ENCODE measurements at places on chromosomes 7 and 10.
A peak's percentile ranks its signal among the peaks of the same experiment; 100 is the strongest.

GRCh38 chr10:125235093-125236069 is 75.0 kb upstream of the CTBP2 start:
- DNase-seq = no peak

- no peak for DNase-seq
Observed at GRCh38 chr7:28745351-28745750, 212.8 kb downstream of the TRIL start.

DNA sequence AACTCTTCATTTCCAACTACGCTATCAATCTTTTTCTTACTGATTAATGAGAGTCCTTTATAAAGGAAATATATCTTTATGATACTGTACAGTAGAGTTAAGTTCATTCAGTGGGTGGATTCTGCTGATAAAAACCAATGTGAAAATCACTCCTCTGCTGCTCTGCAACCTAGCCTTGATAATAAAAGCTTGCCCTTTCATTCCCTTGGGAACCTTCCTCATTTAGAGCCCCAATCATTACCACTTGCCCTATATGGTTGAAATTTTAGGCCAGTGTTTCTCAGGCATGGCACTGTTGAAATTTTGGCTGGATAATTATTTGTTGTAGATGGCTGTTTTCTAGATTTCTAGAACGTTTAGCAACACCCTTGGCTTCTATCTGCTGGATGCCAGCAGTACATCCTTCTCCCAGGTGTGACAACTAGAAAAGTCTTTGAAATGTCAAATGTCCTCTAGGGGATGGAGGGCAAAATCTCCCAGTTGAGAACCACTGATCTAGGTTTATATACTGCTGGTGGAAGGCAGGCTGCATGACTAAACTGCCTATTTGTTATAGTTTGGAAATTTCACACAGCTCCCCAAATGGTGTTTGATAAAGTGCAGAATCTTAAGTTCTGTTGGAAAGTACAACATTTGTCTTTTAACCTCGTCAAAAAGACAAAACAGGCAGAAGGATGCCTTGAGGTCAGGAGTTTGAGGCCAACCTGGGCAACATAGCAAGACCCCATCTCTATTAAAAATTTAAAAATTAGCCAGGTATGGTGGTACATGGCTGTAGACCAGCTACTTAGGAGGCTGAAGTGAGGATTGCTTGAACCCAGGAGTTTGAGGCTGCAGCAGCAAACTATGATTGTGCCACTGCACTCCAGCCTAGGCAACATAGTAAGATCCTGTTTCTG is 8.9 kb upstream of the SIRT1 start:
- DNase-seq = no peak

DNA sequence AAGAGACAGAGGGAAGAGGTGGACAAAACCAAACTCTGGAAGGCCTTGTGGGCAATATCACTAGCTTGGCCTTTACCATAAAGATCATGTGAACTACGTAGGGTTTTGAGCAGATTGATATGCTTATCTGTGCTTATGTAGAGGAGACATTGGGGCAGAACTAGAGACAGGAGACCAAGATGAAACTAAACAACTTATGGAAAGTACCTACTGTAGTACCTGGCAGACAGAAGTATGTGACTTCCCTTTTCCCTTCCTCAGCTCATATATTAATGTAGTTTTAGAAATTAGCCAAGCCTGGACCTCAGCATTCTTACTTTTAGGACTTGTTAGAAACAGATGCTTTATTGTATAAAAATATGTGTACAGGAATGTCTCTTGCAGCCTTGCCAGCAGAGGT is 14.0 kb upstream of the IL6 start:
- DNase-seq = no peak

DNA sequence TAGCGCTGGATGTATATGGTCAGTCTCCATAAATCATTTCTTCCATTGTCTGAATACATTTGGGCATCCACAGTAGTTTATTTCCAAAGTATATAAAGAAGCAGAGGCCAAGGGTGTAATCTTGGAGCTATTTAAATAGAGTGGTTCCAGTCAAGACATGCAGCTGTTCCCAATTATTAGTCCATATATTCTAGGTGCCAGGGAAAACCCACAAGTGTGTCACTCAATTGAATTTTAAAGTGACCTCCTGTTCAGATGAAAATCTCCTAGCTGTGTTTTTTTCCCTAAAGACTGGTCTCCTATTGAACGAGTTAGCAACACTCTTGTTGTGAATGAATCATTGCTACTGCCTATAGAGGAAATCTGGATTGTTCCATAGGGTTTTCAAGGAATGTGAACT is 260.2 kb upstream of the BMPER start:
- DNase-seq = no peak

- DNase-seq = peak; percentile 72
Observed at GRCh38 chr10:3972460-3973301, 187.7 kb upstream of the KLF6 start.

GRCh38 chr7:20152511-20152910 is 64.7 kb downstream of the MACC1 start:
- no peak for DNase-seq

DNA sequence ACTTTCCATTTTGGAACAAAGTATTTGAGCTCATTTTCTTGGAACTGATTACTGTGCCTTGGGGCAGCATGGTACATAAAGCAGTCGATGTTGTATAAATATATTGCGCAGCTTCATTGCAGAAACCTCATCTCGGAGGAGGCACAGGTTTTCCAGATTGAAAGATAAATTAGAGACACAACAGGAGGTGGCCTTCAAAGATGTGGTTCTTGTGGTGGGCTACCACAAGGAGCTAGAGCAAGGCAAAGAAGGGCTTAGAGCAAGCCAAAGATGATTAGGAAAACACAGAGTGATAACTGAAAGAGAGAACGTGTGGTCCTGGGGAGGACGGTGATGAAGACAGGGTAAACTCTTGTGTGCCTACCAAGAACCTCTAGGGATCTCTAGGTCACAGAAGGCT is 169.1 kb upstream of the TNS3 start:
- DNase-seq = no peak

GRCh38 chr10:63115732-63116383 is 17.3 kb upstream of the NRBF2 start:
- no peak for DNase-seq

DNA sequence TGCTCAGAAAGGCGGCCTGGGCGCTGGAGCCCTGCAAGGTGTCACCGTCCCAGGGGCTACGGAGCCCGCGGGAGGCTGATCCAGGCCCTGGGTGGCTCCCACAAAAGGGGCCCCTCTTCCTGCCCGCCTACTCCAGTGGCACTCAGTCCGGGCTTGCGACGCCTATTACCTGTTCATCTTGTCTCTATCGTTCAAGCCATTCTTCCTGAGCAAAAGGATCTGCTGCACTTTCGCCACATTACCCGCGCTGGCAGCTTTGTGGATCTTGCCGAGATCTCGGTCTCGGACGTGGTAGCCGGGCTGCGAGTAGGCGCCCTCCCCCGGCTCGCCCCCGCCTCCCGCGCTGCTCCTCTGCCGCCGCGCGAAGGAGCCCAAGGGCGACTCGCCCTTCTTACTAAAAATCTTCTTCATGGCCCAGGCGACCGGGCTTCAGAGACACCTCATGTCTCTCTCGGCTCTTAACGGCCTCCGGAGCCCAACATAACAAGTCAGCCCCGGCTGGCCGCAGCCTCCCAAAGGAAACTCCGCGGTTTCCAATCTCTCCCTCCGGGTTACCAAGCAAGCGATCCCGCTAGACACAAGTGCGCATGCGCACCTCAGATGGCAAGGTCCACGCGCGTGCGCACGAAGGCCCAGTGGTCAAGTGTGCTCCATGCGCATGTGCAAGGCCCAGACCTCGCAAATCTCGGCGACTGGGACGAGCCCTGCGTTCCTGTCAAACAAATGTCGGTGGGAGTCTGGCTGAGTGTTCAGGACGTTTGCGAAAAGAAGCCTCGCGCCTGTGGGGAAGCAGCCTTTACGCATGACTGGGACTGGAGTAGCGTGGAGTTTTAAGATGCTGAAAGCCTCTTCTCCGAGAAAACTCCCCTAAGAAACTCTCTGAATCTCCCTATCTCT is at the start of gene ANKRD26:
Gene ANKRD26 (minus strand): TSS at position 579 of the 897 bp plus-strand sequence. CDS start 168 bp downstream, at position 411.
- DNase-seq = peak; percentile 96

DNA sequence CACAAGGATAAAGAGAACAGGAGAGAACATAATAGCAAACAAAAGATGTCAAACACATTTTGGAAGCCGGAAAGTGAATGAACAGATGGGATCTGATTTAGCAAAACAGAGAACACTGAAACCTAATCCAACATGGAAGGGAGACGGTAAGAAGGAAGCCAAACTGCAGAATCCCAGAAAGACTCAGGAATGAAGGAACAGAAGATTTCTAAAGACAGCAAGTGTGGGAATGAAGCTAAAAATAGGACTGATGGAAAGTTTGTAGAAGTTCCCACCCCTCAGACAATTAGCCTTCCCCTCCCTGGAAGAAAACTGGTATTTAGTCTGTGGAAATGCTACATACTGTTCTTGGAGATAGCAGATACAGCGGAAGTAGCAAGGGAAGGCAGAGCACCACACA is 40.8 kb downstream of the SLC16A12 start:
- no peak for DNase-seq

DNA sequence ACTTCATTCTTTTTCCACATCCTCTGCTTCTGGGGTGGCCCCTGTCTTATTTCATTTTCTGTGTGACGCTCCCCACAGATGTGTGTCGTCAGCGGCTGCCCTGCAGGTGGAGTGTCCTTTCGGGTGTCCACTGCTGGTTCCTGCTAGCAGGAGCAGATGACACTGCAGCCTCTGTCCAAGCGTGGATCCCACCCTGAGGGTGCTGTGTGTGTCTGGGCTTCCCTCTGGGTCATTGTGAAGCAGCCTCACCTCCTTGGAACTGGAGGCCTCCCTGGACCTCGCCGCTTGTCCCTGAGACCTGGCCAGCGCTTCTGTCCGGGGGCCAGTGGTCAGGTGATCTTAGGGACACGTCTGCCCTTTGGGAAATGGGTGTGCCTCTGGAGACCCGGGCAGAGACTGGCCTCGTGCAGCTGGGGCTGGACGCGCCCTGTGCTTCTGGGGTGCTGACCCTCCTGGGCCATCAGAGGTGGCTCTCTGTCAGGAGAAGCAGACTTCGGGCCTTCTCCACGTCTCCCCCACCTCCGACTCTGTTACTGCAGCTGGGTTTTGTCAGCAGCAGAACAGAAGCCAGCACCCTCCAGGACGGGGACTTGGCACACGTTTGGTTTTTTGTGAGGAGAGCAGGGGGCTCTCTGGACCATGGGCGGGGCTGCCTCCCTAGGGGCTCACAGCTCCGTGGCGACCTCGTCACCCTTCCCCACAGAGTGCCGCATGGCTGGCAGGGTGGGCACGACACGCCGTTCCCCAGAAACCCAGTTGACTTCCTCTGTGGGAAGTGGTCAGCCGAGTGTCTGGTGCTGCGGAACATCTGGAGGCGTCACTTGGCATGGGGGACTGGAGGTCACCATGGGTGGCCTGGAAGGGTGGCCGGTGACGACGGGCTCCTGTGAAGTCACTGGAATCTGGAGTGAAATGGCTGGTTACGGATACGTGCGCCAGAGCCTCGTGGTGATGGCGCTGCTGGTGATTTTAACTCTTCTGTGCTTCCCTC is 48.4 kb downstream of the INPP5A start:
- no peak for DNase-seq

- no peak for DNase-seq
Observed at GRCh38 chr7:143487566-143487965, 9.9 kb downstream of the TAS2R41 start.

DNA sequence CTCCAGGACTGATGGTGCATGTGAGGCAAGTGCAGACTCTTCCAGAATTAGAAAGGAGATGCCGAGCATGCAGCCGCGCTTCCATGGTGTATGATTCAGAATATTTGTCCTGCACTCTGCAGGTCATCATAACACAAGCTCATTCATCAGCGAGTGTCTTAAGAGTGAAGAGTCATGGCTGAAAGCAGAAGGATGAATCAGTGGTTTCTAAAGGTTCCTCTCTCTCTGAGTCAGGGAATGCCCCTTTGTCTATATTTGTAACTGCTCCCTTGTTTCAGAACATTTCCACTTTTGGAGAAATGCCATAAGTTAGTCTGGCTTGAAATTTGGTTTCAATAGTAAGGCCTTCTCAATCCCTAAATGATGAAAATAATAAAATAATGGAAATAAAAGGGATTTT is 52.3 kb downstream of the HECW1 start:
- DNase-seq = no peak

DNA sequence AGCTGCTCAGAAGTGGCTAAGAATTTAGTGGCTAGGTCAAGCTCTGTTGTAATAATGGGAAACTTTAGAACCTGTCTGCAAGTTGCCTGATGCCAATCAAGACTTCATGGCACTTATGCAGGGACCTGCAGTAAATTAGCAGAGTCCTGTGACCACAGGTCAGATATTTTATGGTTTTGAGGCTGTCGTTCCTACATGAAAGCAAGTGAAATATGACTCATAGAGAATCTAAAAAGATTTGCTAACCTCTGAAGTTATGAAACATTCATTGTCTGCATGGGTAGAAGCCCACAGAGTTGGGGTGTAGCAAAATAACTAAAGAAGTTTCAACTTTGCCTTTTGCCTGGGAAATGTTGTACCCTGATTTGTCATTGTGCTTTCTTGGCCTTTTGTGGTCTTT is 32.3 kb downstream of the SLC39A12 start:
- no peak for DNase-seq

DNA sequence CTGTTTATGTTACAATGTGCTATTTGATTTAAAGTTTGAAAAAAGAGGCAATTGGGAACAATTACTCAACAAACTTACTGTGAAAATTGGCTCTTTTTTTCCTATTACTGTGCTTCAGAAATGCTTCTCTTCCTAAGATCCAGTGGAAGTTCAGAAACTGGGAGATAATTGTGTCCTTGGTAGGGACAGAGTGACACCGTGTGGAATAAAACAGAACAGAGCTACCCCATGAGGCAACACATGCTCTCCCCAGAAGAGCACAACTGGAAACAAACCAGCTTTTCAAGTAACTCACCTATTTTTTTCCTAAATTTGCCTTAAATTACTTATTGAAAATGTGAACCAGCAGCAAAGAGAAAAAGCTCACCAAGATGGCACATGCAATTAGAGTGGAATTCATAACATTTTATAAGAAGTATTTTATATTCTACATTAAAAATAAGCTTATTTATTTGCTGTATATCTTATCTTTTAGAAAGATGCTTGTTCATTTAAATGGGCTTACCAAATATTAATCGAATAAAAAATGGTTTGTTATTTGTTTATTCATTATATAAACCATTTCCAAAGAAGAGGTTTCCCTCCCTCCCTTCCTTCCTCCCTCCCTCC is 346.1 kb upstream of the ANKRD30A start:
- DNase-seq = no peak

GRCh38 chr7:24573554-24574338 is 494 bp downstream of the PALS2 start:
- DNase-seq = peak; percentile 10

DNA sequence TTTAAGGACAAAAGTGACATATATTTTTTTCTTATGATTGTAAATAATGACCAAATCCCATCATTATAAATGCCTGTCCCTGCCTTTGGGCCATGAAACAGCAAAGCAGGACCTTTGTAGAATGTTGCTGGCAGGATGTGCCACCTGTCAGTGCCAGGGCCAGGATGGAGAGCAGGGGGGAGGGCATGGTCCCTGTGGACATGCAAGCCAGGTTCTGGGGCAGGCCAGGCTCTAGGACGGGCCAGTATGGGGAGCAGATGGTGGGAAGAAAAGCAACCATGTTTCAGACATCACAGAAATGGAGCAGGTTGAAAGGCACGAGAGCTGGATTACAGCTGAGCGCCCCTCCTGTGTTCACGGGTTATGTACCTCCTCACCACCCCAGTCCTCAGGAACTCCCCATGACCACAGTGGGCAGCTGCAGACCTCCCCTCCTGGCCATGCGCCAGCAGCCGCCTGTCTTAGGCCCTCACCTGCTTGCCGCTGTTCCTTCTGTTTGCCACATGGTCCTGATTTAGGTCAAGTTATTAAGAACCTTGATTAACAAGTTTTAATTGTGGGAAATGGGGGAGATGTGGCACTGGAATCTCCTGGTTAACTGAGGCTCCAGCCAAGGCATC is 210.4 kb downstream of the PAXIP1 start:
- no peak for DNase-seq
